Occipital lobe (tissue), 3 donors: ENCODE measurements at places on chromosomes 3 and 15.

DNA sequence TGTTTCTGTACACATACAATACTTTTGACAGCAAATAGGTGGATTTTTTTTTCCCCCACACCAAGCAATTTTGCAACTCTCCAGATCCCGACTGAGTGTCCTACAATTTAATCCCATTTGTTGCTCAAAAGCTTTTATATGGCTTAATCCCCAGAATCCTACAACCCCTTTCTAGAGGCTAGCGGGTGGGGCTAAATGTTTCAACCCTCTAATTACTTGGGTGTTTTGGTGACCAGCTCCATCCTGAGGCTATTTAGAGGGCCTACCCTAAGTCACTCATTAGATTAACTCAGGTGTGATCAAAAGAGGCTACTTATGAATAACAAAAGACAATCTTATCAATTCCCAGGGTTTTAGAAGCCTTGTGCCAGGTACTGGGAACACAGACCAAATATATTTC, 21.0 kb upstream of the FBXL2 start:
- no peak for DNase-seq

GRCh38 chr3:65854606-65855304, 184.0 kb downstream of the MAGI1 start:
- no peak for DNase-seq

DNA sequence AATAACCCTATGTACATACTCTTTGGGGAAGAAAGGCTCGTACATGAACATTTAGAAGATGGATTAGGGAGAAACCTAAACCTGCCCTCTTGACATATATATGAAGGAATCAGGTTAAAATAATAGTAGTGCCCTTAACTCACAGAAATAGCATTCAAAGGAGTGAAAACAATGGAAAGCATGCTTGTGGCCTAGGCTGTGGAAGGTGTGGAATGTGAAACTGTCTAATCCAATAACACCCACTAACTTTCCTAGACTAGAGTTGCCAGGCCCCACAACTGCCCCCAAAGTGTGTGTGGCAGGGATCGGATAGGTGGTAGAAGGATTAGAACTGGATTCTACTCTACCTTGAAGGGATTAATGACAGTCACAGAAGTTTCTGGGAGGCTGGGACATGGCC, 317.4 kb upstream of the LRRFIP2 start:
- DNase-seq: no peak

- no peak for DNase-seq
Observed at GRCh38 chr3:100517276-100517675, 24.9 kb downstream of the TMEM45A start.

- DNase-seq: no peak
Observed at GRCh38 chr15:68252925-68253534, 23.5 kb upstream of the CLN6 start.

DNA sequence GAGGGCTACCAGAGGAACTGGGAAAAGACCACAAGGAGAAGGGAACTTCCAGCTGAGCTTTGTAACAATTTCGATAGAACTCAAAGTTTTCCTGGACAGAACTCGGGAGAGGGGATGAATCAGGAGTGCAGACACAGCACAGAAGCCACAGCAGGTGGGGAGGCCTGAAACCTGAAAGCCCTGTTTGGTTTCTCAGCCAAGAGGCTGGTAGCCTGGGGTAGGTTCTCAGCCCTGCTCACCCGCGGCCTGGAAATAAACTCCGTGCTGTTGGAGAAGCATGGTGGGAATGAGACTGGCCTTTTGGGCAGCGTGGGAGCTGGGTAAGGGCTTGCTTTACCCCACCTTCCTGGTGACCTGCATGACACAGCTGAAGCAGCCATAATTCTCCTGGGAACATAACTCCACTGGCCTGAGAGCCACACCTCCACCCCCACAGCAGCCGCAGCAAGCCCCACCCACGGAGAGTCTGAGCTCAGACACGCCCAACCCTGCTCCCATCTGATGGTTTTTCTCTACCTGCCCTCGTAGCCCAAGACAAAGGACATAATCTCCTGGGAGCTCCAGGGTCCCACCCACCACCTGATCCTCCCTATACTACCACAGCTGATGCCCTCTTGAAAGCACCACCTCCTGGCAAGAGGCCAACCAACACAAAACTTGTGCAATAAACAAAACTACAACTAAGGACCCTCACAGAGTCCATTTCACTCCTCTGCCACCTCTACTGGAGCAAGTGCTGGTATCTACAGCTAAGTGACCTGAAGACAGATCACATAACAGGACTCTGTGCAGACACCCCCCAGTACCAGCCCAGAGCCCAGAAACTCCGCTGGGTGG, 52.5 kb upstream of the CHRM5 start:
- no peak for DNase-seq

GRCh38 chr3:13160619-13161018, 87.4 kb upstream of the IQSEC1 start:
- no peak for DNase-seq

DNA sequence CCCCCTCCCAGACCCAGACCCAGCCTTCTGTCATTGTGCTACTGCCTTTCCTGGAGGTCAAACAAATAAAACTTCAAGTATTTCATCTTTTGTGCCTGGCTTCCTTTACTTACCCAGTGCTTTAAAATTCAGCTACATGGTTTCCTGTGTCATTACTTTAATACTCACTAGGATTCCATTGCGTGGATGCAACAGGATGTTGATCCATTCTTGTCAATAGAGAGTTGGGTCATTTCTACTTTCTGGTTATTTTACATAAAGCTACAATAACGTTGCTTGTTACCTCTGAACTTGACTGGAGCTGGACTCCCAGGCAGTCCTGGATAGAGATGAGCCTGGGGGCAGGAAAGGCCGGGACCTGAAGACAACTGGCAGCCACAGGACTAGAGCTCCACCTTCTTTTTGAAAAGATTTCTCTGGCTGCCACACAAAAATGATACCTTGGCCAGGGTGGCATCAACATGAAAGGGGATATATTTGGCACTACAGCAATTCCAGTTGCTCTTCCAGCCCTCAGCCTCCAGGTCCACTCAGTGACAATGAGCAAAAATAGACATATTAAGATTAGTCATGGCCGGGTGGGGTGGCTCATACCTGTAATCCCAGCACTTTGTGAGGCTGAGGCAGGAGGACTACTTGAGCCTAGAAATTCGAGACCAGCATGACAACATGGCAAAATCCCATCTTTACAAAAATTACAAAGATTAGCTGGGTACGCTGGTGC, 23.3 kb upstream of the HEG1 start:
- no peak for DNase-seq

DNA sequence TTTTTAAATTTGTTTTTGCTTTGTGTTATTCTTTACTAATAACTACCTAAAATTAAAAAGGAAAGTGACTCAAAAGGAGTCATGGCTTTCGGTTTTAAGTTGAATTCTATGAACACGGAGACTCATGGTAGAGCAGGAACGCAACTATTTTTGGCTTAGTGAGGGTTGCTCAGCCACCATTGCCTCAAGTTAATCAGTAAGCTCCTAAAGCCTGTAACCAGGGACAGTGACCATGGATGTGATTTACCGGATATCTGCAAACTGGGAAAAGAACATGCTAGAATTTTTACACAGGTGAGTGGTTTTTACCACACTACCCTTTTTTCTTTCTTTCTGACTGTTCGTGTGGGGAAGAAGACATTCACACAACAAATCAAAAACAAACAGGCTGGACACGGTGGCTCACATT, 11.8 kb downstream of the SLC12A8 start:
- no peak for DNase-seq

GRCh38 chr3:94226078-94226477, 163.2 kb downstream of the NSUN3 start:
- DNase-seq: no peak

DNA sequence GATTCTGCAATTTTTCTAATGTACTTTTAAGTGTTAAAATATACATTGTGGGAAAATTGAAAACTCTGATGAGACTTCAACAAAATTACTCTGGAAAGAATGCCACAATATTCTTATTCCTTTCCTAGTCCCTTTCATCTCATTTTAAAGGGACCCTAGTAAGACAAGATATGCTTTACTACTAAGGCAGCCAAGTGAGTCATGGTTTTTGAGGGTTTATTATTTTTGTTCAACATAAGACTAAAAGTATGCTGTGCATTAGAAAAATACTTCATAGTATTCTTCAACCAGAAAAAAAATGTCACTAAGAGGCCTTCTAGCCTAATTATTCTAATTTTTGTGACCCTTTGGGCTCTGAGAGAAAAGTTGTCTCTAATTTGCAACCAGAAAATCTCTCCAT, 7.4 kb downstream of the IL12A start:
- no peak for DNase-seq

GRCh38 chr3:89246326-89246725, 138.9 kb downstream of the EPHA3 start:
- DNase-seq: no peak

GRCh38 chr3:169998668-169999131, 32.1 kb downstream of the SEC62 start:
- DNase-seq: no peak

- no peak for DNase-seq
Observed at GRCh38 chr15:67685716-67686115, 139.6 kb upstream of the SKOR1 start.

- DNase-seq: no peak
Observed at GRCh38 chr15:33580526-33580925, 269.8 kb downstream of the RYR3 start.
